ENCODE measurements at places on chromosomes 12 and 14. TPM values are rescaled to one million over a fixed set of nuclear protein-coding genes. Genes with fewer than 3 reads are reported as not detected.

Gene CIDEB
- 0.03 TPM for polyA plus RNA-seq

Gene TBX5
- not detected for polyA plus RNA-seq

Gene RTN1
- 1.6 TPM for polyA plus RNA-seq

Gene TCL1A
- not detected for polyA plus RNA-seq

DNA sequence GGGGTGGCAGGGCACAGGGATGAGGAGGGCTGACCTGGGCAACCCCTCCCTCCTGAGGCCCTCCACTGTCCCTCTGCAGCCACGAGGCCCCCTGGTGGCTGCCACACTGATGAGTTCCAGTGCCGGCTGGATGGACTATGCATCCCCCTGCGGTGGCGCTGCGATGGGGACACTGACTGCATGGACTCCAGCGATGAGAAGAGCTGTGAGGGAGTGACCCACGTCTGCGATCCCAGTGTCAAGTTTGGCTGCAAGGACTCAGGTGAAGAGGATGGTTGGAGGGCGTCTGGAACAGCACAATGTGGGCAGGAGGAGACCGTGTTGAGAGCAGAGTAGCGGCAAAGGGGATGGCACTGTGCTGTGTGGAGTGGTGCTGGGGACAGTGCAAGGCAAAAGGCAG lies 25.7 kb upstream of the LRP1-AS start:
- peak; percentile 84 for DNase-seq
- H3K27ac ChIP-seq, result no peak overlapping the region
- peaks cover 11% of the 10 kb centered on the region for H3K36me3 ChIP-seq
- H3K27me3 ChIP-seq, result no peaks in the 10 kb centered on the region
- H3K4me3 ChIP-seq, result no peak overlapping the region

DNA sequence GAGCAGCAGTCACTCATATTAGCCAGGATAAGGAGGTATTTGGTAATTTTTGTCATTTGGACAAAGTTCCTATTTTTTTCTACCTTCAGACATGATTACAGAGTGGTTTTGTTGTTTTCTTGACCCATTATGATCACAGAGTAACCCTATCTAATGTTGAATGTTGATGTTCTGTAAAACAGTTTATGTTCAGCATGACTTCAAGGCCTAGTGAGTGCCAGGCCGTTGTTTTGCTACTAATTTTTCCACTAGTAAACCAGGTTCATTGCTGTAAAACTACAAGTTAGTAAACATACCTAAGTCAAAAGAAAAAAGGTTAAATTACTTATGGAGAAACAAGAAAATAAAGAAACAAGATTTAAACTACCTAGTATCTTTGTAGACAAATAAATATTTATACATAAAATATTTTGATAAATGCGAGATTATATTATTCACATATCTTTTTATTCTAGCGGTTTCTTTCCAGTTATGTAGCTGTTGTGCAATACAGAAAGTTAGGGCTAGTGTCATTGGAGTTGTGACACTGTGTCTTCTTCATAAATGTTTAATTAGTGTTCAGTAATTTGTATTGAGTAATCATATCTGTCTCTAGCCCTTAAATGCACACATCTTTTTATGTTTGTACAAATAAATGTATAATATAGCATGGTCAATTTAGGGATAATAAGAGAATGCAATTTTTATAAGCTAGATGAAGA lies 16.5 kb downstream of the ETNK1 start:
- no peak overlapping the region for H3K4me3 ChIP-seq
- no peaks in the 10 kb centered on the region for H3K27me3 ChIP-seq
- H3K27ac ChIP-seq, result no peak overlapping the region
- no peaks in the 10 kb centered on the region for H3K4me1 ChIP-seq

DNA sequence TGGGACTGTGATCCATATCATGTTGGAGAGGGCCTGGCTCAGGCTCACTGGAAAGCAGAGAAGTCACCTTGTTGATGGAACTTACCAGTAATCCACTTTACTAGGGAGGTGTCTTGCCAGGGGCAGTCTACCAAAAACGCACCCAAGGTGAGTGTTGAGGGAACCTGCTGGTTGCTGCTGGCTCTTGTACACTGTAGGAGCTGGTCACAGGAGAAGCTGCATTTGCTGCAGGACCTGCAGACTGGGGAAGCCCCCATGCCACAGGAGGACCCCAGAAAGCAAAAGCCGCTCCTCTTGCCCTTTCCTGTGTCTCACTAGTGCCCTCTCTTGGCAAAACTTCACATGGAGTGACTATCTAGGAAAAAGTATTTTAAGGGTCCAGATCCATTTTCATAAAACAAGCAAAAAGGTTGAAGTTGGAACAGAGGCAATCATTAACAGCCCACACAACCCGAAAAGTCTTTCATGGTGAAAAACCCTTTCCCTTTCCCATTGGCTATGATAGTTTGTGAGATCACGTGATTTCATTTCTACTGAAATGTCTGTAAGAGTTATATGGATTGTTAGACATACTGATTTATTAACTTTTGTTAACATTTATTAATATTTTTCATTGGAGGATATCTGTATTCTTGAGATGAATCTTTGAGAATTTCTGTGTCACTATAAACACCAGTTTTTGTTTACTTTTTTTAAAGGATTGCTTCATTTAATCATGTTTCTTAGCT lies 59.2 kb downstream of the RASSF8 start:
- no peak overlapping the region for H3K27ac ChIP-seq
- DNase-seq, result peak; percentile 20
- no peaks in the 10 kb centered on the region for H3K27me3 ChIP-seq
- peaks cover 11% of the 10 kb centered on the region for H3K4me1 ChIP-seq
- H3K4me3 ChIP-seq, result peak overlapping the region; percentile 41

- no peak overlapping the region for H3K27ac ChIP-seq
- H3K4me1 ChIP-seq, result no peaks in the 10 kb centered on the region
- H3K36me3 ChIP-seq, result no peaks in the 10 kb centered on the region
- no peaks in the 10 kb centered on the region for H3K27me3 ChIP-seq
- no peak for DNase-seq
Observed at GRCh38 chr12:52321418-52321817, 220 bp upstream of the KRT83 start.

- no peaks in the 10 kb centered on the region for H3K36me3 ChIP-seq
- peaks cover 20% of the 10 kb centered on the region for H3K27me3 ChIP-seq
- peak overlapping the region; percentile 88 for H3K27ac ChIP-seq
- H3K4me1 ChIP-seq, result no peaks in the 10 kb centered on the region
Observed at GRCh38 chr14:70189456-70190077, 816 bp upstream of the SLC8A3 start.

DNA sequence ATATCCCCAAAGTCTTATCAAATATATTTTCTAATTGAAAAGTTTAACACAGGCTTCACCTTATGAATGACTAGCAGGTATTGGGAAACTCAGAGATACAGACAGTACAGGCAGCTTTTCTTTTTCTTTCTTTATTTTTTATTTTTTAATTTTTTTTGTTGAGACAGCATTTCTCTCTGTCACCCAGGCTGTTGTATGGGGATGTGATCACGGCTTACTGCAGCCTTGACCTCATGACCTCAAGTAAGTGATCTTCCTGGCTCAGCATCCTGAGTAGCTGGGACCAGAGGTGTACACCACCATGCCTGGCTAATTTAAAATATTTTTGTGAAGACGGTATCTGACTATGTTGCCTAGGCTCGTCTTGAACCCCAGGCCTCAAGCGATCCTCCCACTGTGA lies 85.0 kb downstream of the BRMS1L start:
- H3K27ac ChIP-seq, result no peak overlapping the region
- no peaks in the 10 kb centered on the region for H3K27me3 ChIP-seq
- DNase-seq, result no peak

GRCh38 chr14:69924201-69924600 lies 45.0 kb downstream of the SMOC1 start:
- no peak overlapping the region for H3K4me3 ChIP-seq
- no peaks in the 10 kb centered on the region for H3K36me3 ChIP-seq
- no peak for DNase-seq
- peaks cover 16% of the 10 kb centered on the region for H3K4me1 ChIP-seq

- H3K27ac ChIP-seq, result peak within 1 kb of the TSS; percentile 90
- H3K4me1 ChIP-seq, result no peaks in the 10 kb centered on the region
- no peaks in the 10 kb centered on the region for H3K27me3 ChIP-seq
- peak within 1 kb of the TSS; percentile 93 for H3K4me3 ChIP-seq
- peak; percentile 94 for DNase-seq
- H3K36me3 ChIP-seq, result peaks cover 6% of the 10 kb centered on the region
Observed at GRCh38 chr12:51591016-51591901, at the start of gene SCN8A. Gene SCN8A, plus strand, starts transcription at chr12:51591233. Its CDS starts 71,585 bp downstream, at chr12:51662818.

Measured in SK-N-SH (cell line).